Stimulated activated CD8-positive, alpha-beta memory T cell treated with anti-CD3 and anti-CD28 coated beads, Interleukin-2, amount 100 ng/mL, for 48 hours (primary cell): ENCODE measurements at places on chromosomes 3 and 15.

- DNase-seq = no peak
These were observed 8.5 kb downstream of the VEPH1 start for GRCh38 chr3:157494581-157495281.

DNA sequence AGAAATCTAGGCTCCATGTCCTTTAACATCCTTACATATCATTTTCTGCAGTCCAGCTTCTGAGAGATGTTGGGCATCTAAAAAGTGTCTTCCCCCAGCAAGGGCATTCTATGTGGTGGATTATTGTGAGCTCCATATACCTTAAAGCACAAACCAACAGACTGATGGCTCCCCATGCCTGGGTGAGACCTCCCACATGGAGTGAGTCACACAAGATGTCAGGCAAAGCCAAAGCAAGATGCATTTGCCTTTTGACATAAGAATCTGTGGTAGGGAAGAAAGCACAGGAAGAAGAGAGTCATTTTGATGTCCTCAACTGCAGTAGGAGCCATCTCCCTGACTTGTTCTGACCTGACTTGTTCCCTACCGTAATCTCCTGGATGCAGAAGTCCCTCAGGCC is 238.7 kb upstream of the EIF1B start:
- no peak for DNase-seq

DNA sequence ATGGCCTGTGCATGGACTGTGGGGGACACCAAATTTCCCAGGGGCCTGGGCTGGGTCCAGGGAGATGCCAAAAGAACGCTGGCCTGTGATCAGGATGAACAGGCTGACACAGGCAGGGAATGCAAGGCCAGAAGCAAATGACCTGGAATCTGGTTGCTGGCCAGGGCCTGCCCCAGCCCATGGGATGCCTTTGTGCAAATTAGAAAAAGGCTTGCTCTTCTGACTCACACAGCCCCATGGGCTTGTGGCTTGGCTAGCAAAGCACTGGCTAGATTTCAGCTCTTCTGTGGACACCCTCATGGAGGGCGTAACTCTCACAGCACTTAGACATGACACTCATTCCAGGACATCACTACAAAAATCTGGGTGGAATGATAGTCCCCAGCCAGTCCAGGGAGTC is 356.0 kb downstream of the SHQ1 start:
- no peak for DNase-seq

DNA sequence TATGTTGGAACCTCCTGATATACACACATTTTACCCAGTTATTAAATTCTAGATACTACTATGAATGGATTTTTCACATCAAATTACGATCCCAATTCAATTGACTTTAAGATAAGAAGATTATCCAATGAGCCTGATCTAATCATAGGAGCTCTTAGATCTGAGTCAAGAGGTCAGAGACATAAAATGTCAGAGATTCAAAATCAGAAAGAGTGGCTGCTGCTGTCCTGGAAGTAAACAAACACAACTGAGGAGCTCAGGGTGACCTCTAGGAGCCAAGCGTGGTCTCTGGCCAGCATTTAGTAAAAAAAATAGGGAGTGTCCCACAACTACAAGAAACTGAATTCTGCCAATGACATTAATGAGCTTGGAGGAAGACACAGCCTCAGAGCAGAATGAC is 557.1 kb upstream of the CBLB start:
- no peak for DNase-seq

GRCh38 chr15:99117563-99118257 is 12.8 kb downstream of the SYNM start:
- DNase-seq = no peak

DNA sequence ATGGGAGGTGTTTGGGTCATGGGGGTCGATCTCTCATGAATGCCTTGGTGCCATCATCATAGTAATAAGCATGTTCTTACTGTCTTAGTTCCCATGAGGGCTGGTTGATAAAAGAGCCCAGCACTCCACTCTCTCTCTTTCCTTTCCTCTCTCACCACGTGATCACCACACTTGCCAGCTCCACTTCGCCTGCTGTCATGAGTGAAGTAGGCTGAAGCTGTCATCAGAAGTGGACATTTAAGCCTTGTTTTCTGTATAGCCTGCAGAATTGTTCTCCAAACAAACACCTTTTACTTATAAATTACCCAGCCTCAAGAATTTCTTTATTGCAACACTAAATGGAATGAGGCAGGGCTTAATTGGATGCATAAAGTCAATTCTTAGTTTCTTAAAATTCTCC is 6.1 kb downstream of the OR5H1 start:
- DNase-seq = no peak

DNA sequence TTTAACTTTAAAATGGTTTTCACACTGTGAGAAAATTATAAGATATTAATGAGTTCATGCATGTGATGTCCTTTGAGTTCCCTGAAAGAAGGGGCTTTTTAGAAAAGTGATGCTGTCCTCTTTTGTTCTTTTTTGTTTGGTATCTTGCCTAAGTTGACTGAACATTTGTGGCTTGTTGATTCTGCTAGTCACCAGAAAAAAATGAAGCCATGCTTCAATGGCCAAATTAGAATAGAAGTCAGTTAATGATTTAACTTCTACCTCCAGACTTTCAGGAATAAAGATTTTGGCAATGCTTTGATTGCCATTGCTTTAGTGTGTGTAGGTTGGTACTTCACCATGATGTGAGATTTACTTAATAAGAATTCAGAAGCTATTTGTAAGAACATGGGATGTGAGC is 260.6 kb upstream of the NECTIN3 start:
- no peak for DNase-seq

- no peak for DNase-seq
These were observed 95.6 kb downstream of the OCA2 start for GRCh38 chr15:28003302-28004037.

- DNase-seq = no peak
These were observed 2.1 kb downstream of the SH3GL3 start for GRCh38 chr15:83449250-83449671.

- no peak for DNase-seq
These were observed 33.5 kb upstream of the PTPN23 start for GRCh38 chr3:47347217-47347801.

GRCh38 chr3:128884992-128885391 is 5.6 kb downstream of the ACAD9 start:
- DNase-seq = no peak

DNA sequence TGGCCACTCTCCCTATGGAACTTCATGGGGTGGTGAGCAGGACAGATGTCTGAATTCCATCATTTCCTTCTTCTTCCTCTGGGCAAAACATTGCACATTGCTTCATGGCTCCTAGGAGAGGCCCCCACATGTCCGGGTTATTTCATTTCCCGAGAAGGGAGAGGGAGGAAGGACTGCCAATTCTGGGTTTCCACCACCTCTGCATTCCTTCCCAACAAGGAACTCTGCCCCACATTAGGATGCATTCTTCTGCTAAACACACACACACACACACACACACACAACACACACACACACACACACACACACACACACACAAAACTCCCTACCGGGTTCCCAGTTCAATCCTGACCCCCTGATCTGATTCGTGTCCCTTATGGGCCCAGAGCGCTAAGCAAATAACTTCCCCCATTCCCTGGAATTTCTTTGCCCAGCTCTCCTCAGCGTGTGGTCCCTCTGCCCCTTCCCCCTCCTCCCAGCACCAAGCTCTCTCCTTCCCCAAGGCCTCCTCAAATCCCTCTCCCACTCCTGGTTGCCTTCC is 1.9 kb downstream of the RHO start:
- DNase-seq = no peak

DNA sequence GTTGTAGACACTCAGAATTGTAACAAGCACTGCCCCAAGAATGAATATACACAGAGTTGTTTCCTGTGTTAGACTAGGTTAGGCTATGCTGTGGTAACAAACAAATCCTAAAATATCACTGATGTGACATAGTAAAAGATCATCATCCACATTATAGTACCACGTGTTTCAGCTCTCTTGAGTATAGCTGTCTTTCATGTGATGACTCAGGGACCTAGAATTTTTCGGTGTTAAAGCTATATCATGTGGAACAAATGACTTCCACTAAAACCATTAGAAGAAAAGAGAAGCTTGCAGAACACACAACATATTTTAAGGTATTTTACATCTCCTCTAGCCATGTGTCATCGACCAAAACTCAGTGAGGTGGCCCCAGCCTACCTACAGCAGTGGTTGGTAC is 307.9 kb upstream of the RBMS3 start:
- DNase-seq = no peak

- DNase-seq = no peak
These were observed 105.3 kb upstream of the LINGO1 start for GRCh38 chr15:77738038-77738370.

- DNase-seq = no peak
These were observed 27.8 kb upstream of the ITPKA start for GRCh38 chr15:41465822-41466421.

- no peak for DNase-seq
These were observed 119.7 kb downstream of the SNRK start for GRCh38 chr3:43405888-43406642.

DNA sequence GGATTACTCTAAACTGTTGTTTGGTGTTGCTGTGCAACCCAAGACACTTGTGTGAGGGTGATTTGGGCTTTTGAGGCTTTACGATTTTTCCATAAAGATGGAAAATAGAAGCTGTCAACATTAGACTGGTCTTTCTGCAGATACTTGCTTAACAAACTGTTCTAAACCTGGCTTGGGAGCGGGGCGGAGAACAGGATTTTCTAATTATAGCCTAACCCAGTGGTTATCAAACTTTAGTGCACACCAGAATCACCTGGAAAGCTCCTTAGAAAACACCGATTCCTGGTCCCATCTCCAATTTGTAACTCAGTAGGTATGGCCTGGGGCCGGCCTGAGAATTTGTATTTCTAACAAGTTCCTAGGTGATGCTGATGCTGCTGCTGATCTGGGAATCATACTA is 19.0 kb downstream of the GPR156 start:
- DNase-seq = no peak

DNA sequence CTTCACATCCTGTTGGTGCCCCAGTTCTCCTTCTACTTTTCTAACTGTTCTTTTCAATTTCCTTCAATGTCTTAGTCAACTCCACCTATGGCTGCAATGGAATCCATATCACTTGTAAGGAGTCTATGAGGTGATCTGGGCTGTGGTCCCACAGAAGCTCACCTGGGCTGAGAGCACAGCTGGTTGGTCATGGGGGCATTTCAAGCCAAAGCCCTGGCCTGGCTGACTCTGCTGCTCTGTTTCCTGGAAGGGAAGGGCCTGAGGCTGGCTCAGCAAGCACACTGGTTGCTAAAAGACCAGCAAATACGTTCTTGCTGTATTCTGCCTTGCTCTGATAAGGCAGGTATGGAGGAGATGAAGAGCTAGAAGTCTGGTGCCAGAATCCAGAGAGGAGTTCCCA is 29.0 kb downstream of the AMOTL2 start:
- DNase-seq = no peak

- no peak for DNase-seq
These were observed 362.2 kb upstream of the SLCO3A1 start for GRCh38 chr15:91491101-91491950.

- no peak for DNase-seq
These were observed 49.5 kb upstream of the MBNL1 start for GRCh38 chr3:152219216-152219615.

- DNase-seq = no peak
These were observed 213.2 kb downstream of the XXYLT1 start for GRCh38 chr3:195057716-195058115.

GRCh38 chr3:194561306-194561974 is 71.8 kb downstream of the TMEM44 start:
- no peak for DNase-seq

- DNase-seq = no peak
These were observed 48.1 kb upstream of the XXYLT1 start for GRCh38 chr3:195319060-195319459.

DNA sequence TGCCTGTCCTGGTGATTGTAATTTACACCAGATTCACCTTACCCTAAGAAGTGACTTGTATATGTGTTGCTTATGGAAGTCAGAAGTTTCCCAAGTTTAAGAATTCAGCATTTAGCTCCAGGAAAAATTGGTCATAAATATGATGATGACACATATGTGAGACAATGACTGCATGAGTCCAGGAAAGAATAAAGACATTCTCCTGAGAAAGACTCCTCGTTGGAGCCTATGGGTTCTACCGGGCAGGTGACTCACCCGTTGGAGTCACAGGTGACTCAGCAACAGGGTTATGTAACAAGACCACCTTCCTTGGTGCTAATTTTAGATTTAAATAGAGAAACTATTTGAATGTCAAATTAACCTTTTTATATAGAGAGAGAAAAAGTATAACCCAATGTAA is 662.4 kb downstream of the FHIT start:
- no peak for DNase-seq

- no peak for DNase-seq
These were observed 35.8 kb upstream of the SLC6A11 start for GRCh38 chr3:10780243-10780642.

DNA sequence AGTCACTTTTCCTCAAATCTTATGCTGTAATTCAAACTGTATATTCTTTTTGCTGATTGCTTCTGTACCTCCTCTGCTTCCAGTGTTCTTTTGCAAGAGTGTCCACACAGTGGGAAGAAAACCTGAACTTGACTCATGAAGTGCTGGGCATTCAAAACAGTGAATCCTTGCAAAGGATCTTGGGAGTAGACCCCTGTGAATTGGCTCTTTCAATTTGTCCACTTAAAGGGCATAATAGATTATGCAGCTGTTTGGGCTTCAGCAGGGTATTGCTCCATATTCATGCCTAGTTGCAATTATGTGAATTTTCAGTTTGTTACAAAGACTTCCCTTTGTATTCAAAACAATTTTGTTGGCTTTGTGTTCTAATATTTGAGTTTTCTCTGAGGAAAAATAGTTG is 11.4 kb downstream of the ZFAND6 start:
- DNase-seq = no peak

DNA sequence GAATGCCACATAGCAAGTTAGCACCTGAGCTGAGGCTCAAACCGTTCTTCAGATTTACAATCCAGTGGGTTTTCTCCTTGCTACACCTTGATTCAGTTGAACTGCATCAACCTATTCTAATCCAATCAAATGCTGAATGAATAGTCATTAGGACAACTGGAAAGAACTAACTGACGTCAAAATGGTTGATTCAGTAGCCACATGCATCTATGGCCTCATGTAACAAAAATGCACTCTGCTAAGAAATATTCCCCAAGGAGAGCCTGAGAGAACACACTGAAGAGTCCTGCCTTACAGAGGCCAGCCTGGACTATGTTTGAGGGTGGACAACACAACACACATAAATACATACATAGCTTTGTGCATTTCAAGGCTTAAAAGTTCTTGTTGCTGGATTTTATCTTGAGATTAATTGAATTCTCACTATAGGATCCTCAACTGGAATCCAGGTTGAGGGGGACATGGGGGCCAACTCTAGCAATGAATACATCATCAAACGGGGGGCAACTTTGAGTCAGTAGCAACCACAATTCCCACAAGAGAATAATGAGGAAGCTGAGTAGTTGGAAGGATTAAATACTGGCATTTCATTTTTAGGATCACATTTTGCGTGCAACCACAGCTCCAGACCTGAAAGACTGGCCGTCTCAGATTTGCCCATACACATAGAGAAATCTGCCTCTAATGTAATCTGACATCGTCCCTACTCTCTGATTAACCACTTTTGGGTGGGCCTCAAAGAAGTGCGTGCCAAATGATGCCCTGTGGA is 280.2 kb upstream of the ICE2 start:
- DNase-seq = no peak
